ENCODE measurements at places on chromosomes 6 and 20. TPM values are rescaled to one million over a fixed set of nuclear protein-coding genes. Genes with fewer than 3 reads are reported as not detected.

Gene HTR1B
- not detected for total RNA-seq

DNA sequence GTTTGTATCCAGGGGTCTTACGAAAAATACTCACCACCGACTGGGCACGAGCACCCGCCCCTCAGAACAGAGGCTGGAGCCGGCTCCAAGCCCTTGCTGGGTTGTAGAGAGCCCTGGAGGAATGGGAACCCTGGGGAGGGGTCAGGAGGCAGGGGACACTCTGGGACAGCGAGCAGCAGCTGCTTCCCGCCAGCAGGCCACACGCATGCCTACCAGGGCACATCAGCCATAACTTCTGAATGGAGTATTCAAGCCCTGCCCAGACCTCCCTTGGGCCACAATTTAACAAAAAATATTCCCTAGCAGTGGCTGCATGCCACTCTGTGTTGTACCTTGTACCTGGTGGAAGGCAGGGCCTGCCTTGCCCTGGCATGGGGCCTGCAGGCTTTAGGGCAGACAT lies 31.6 kb upstream of the CD93 start:
- DNase-seq = no peak

GRCh38 chr6:156978948-156979347 lies 201.8 kb downstream of the ARID1B start:
- DNase-seq = no peak

GRCh38 chr20:61865353-61865752 lies 200.3 kb downstream of the TAF4 start:
- DNase-seq = no peak

- no peak for DNase-seq
Measured at GRCh38 chr6:31634131-31634530, 13.6 kb downstream of the PRRC2A start.

Gene HLA-DPA1
- total RNA-seq = 27.9 TPM

- peak; percentile 19 for DNase-seq
Measured at GRCh38 chr6:5422321-5422915, 161.1 kb downstream of the FARS2 start.

DNA sequence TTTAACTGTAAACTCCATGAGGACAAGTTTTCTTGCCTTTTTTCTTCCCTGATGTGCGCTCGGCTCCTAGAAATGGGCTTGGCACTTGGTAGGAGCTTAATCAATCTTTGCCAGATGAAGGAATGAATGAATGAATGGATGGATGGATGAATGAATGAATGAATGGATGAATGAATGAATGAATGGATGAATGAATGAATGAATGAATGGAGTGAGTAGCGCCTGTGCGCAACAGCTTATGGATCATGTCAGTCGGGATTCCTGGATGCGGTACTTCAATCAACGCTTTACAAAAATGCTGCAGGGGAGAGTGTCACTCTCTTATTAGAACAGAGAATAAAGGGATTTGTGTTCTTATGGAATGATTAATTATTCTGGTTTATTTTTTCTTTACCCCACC lies 267.3 kb downstream of the TFAP2C start:
- no peak for DNase-seq

Gene NAA20
- 100 TPM for total RNA-seq

Gene RIPOR3
- total RNA-seq = not detected

GRCh38 chr6:11858439-11858838 lies 79.8 kb upstream of the ADTRP start:
- DNase-seq = no peak

- DNase-seq = no peak
Measured at GRCh38 chr6:2611092-2611491, 139.6 kb downstream of the MYLK4 start.

Gene ZNF334
- 4.4 TPM for total RNA-seq

GRCh38 chr6:78538002-78538401 lies 329.3 kb upstream of the IRAK1BP1 start:
- no peak for DNase-seq

DNA sequence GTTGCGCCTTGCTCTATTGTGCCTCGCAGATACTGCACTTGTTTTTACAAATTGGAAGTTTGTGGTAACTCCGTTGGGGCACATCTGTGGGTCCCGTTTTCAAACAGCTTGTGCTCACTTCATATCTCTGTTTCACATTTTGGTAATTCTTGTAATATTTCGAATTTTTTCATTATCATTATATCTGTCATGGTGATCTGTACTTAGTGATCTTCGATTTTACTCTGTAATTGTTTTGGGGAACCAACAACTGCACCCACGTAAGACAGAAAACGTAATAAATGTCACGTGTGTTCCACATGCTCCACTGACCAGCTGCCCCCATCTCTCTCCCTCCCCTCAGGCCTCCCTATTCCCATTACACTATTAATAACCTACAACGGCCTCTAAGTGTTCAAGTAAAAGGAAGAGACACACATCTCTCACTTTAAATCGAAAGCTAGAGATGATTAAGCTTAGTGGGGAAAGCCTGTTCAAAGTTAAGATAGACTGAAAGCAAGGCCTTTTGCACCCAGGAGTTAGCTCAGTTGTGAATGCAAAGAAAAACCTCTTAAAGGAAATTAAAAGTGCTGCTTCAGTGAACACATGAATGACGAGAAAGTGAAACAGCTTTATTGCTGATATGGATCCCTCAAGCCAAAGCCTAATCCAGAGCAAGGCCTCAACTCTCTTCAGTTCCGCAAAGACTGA lies 26.9 kb downstream of the TTLL2 start:
- no peak for DNase-seq

Gene SYCP2L
- not detected for total RNA-seq

GRCh38 chr6:89828988-89829471 lies 650 bp upstream of the CASP8AP2 start:
- peak; percentile 34 for DNase-seq

DNA sequence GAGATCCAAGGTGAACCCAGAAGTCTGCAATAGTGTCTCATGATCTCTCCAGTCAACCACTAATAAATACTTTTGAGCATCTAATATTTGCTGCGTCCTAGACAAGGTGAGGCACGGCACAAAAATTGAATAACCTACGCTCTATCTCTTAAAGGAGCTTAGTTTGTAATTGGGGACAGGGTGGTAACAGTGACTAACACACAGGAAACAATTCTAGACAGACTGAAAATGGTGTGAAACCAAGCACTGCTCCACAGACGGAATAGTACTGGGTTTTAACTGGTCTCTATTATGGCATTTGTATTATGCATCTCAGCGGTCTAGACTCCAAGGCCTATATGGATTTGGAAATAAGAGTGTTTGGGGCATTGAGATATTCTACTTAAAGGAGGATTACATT lies 120.1 kb downstream of the CLIC5 start:
- DNase-seq = peak; percentile 2

DNA sequence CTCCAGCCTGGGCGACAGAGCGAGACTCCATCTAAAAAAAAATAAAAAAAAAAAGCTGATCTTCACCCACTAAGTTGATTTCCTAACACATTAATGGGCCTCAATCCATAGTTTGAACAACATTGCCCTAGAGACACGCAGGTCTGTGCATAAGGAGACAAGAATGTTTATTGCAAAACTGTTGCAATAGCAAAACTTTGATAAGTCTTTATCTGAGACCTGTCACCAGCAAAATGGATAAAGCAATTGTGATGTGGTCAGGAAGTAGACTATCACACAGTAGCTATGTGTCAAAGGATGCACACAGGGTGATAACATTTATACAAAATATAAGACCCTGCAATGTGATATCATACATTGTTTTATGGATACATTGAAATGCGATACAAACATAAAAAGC lies 4.2 kb upstream of the ITPR3 start:
- no peak for DNase-seq

Gene SEL1L2
- total RNA-seq = not detected

GRCh38 chr20:53157443-53158408 lies 185.6 kb downstream of the TSHZ2 start:
- peak; percentile 68 for DNase-seq

GRCh38 chr20:17473659-17474058 lies 57.5 kb downstream of the BFSP1 start:
- DNase-seq = no peak

DNA sequence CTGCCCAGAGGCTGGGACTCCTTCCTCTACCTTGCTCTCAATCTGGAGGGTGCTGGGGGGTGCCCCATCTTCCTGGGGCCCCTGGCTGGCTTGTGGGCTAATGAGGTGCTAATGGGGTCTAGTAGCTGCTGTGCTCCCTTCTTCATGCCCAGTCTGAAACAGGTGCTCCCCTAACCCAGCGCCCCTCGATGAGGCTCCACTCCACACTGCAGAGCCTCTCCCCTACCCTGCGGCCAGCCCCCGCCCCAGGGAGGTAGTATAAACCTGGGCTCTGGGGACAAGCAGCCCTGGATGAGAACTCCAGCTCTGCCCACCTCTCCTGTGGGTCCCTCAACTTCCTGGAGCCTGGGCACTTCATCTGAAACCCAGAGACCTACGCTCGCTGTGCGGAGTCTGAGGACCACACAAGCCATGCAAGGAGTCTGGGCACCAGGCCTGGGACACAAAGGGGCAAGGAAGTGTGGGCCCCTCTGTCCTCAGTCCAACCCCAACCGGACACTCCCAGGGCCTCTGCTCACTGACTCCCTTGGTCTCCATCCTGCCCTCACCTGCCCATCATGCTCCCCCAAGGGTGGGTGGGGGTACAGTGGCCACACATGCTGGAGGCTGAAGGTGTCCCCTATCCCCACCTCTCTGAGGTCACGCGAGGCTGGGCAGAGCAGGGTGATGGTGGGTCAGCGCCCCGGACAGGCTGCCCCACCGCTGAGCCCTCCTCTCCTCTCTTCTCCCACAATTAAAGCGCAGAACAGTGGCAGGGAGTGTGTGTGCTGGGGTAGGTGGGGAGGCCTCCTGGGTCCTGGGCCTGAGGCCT lies 6.1 kb downstream of the RPL10A start:
- DNase-seq = no peak

Gene PLCB4
- not detected for total RNA-seq

Gene PKHD1
- total RNA-seq = not detected

- no peak for DNase-seq
Measured at GRCh38 chr6:16739329-16739801, 21.9 kb downstream of the ATXN1 start.

DNA sequence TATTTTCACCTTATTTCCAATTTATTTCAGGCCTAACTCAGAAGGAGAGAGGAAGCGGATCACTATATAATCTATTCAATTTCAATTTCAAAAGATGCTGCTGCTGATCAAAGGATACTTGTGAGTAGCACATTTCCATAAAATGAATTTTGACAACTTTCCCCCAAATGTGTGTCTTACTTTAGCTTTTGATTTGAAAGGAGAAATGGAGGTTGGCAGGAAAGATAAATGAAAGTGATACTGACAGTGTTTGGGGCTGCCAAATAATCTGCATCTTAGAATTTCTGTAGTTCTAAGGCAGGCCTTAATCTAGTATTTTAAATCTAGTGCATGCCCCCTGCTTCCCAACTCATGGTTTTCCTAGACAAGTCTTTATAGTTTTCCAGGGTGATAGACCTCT lies 535.4 kb downstream of the DOK5 start:
- no peak for DNase-seq

DNA sequence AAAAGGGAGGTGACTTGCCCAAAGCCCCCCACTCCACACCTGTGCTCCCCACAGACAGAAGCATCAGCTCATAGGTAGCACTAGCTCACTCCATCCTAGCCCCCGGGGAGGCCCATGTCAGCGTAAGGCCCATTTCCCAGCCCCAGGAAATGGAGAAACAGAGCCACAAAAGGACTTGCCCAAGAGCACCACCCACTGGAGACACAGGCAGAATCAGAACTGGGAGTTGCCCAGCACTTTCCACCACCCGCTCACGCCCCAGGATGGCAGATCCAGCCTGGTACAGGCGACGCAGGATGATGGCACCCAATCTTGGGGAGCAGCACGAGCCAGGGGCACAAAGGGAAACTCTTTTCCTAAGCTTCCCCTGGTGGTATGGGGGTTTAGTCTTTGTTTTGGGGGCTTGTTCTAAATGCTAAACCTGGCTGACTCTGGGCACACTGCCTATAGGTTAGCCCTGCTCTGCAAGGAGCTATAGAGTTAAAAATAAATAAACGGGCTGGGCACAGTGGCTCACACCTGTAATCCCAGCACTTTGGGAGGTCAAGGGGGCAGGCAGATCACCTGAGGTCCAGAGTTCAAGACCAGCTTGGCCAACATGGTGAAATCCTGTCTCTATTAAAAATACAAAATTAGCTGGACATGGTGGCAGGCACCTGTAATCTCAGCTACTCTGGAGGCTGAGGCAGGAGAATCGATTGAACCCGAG lies 11.8 kb downstream of the C20orf203 start:
- DNase-seq = no peak

- DNase-seq = no peak
Measured at GRCh38 chr20:56975838-56976237, 290.6 kb downstream of the BMP7 start.

DNA sequence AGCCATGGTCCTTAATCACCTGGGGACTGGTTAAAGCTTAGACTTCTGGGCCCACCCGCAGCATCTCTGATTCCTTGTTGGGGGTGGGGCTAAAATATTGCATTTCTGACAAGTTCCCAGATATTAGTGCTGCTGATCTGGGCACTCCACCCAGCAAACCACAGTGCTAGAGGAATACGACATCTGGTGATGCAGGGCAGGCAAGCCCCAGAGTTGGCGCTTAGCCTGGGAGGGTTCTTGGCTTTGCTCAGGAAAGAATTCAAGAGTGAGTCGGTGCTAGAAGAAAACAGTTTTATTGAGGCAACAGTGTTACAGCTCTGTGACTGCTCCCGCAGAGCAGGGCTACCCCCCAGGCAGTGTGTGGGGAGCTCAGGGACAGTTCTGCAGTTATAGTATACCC lies 210.7 kb downstream of the TFAP2C start:
- DNase-seq = no peak

DNA sequence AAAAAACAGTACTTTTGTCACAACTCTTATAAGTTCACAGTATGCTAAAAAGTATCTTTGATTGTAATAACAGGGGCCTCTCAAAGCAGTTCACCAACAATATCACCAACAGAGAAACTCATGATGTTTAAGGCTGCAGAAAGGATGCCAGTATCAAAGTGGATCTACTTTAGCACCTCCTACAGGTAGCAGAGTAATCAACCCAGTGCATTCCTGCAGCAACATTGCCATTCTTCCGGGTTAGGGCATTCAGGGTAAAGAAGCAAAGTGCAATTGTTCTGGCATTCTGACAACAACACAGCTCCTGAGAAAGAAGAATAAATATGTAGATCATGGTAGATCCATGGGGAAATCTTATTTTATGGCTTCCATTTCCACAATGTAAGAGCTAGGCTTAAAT lies 7.6 kb upstream of the SLC17A4 start:
- DNase-seq = no peak

GRCh38 chr20:16246870-16247269 lies 326.4 kb downstream of the KIF16B start:
- no peak for DNase-seq

GRCh38 chr6:10505529-10505928 lies 15.6 kb upstream of the GCNT2 start:
- DNase-seq = no peak

Gene MAFB
- not detected for total RNA-seq

Measured in activated CD8-positive, alpha-beta T cell treated with anti-CD3 and anti-CD28 coated beads for 36 hours (primary cell).